ENCODE measurements at places on chromosomes 3 and 15. TPM values are rescaled to one million over a fixed set of nuclear protein-coding genes. Genes with fewer than 3 reads are reported as not detected.

Gene AADACL2
- total RNA-seq: not detected

Gene FHIT
- not detected for total RNA-seq

Gene CYP19A1
- not detected for total RNA-seq

Gene WWTR1
- 32.1 TPM for total RNA-seq

Gene SCN11A
- total RNA-seq: not detected

Gene CHAC1
- total RNA-seq: 42.7 TPM

Gene PODXL2
- total RNA-seq: 0.29 TPM

Gene ARPP19
- total RNA-seq: 43.2 TPM

Gene LMAN1L
- total RNA-seq: not detected

Gene PLXND1
- 50.2 TPM for total RNA-seq

Gene MAPK6
- 61.5 TPM for total RNA-seq

Gene FMN1
- 1.2 TPM for total RNA-seq

Gene SUSD5
- total RNA-seq: 0.58 TPM

Gene ADAMTS9
- 0.71 TPM for total RNA-seq

Gene THOC7
- 75.7 TPM for total RNA-seq

Gene SPTSSB
- not detected for total RNA-seq

Gene CASR
- not detected for total RNA-seq

Gene SUCNR1
- not detected for total RNA-seq

Gene RGMA
- total RNA-seq: under 0.01 TPM

Gene SKOR1
- total RNA-seq: under 0.01 TPM

Gene ATP8B4
- 4.4 TPM for total RNA-seq

Gene GOLGA8R
- 0.18 TPM for total RNA-seq

Gene MRPS11
- total RNA-seq: 43.2 TPM

Gene TP63
- total RNA-seq: not detected

Gene B3GALNT1
- 23.6 TPM for total RNA-seq

Gene LNP1
- total RNA-seq: 2.1 TPM

Gene BLM
- 7.5 TPM for total RNA-seq

Gene PAK2
- 43.8 TPM for total RNA-seq

Gene MRAS
- total RNA-seq: 27.6 TPM

Gene IL17RC
- total RNA-seq: 65.7 TPM

Gene STX19
- not detected for total RNA-seq

Gene CIDEC
- 0.29 TPM for total RNA-seq

Gene CDHR4
- not detected for total RNA-seq

Gene SLC6A1
- not detected for total RNA-seq

Gene BFSP2
- not detected for total RNA-seq

Gene GXYLT2
- 11.7 TPM for total RNA-seq

Gene RTP1
- total RNA-seq: not detected

Gene ANKRD34C
- total RNA-seq: not detected

Gene C3orf70
- total RNA-seq: 0.29 TPM

Gene C2CD4A
- total RNA-seq: not detected

Gene GOLGA8S
- not detected for total RNA-seq

Gene PPP1R2
- total RNA-seq: 34.7 TPM

Gene ITPKA
- 50.7 TPM for total RNA-seq

Gene STAC
- total RNA-seq: 0.18 TPM

Gene LRRK1
- 10.7 TPM for total RNA-seq

Gene KBTBD12
- total RNA-seq: not detected

Gene MESP2
- total RNA-seq: under 0.01 TPM

Gene GPR62
- total RNA-seq: not detected

Gene GALNT15
- total RNA-seq: 0.86 TPM

Gene IL20RB
- 34.0 TPM for total RNA-seq

Gene CP
- not detected for total RNA-seq

Gene A4GNT
- total RNA-seq: not detected

Gene GREM1
- total RNA-seq: 4.3 TPM

Gene GOLGA6L7
- total RNA-seq: not detected

Gene NEIL1
- under 0.01 TPM for total RNA-seq
